NAMALWA (cell line): ENCODE measurements at places on chromosomes 2 and 18.
A peak's percentile ranks its signal among the peaks of the same experiment; 100 is the strongest.

- no peak for DNase-seq
Observed at GRCh38 chr2:210519594-210519993, 36.8 kb upstream of the CPS1 start.

DNA sequence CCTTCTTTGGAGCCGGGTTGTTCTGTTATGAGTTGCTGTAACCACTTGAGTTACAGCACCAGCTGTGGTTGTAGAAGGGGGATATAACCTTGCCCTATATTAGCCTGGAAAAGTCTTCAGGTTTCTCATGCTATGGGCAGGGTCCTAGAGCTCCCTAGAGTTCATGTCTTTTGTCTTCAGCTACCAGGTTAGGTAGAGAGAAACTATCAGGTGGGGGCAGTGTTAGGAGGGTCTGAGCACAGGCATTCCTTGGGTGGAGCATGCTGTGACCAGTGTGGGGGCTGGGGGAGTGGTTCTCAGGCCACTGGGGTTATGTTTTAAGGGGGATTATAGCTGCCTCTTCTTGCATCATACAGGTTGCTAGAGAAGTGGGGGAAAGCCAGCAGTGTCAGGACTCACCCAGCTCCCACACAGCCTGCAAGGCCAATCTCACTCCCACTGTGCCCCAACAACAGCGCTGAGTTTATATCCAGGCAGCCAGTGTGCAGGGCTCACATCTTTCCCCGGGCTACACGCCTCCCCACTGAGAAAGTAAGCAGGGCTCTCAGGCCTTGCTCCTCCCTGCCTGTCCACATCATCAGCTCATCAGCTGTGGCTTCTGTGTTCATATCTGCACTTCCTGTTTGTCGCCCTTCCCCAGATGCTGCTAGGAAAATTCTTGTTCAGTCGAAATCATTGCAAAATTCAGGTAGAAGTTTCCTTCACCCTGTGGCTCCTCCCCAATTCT lies 133.8 kb upstream of the NRXN1 start:
- peak; percentile 51 for DNase-seq

GRCh38 chr2:12502759-12503158 lies 214.0 kb upstream of the TRIB2 start:
- no peak for DNase-seq

DNA sequence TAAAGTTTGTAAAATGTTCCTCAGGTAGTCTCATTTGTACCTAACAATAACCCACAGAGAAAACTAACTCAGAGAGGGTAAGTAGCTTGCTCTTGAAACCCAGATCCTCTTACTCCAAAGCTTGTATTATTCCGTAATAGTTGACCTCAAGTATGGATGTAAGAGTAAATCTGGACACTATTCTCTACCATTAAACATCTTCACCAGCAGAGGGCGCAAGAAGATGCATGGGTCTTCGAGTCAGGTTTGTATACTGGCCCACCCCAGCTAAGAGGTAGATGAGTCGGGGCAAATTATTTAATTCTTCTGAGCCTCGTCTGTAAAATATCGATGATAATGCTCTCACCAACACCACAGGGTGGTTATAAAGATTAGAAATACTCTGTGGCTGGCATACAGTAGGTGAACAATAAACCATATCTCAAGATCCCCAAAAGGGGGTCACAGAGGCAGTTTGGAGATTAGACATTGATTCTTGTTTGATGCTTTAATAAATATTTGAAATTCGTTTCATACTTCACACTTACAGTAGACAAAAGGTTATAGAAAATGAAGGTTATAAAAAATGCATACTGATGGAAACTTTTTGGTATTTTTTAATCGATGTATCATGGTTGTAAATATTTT lies 3.5 kb upstream of the CABLES1 start:
- DNase-seq, result peak; percentile 91

DNA sequence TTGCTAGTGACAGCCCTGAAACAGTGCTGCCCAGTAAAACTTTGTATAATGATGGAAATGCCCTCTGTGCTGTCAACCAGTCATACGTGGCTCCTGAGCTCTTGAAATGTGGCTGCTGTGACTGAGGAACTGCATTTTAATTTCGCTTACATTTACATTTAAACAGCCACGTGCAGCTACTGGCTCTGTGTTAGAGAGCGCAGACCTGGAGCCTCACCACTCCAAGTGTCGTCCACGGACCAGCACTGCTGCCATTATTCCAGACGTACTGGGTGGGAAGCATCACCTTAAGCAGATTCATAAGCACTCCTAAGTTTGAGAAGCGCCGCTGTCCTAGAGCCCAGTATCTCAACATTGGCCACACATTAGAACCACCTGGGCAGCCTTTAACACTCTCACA lies 77.0 kb upstream of the MGAT4A start:
- no peak for DNase-seq

DNA sequence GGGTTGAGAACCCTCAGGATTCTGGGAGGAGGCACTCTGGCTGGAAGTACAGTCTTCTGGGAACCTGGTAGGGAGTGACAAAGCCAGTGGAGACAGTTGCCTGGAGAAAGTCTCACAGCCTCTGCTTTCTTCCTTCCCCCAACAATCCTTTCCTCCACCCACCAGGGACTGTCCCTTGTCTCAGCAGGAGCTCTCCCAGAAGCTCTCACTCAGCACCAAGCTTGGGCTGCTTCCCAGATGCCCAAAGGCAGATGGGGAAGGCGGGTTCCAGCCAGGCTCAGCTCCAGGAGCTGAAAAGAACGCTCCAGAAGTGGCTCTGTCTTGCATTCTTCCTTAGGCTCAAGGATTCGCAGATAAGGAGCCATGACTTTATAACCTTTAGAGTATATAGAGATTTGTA lies 7.6 kb upstream of the NAGK start:
- DNase-seq, result no peak

- no peak for DNase-seq
Observed at GRCh38 chr2:27736031-27736889, 35.3 kb upstream of the MRPL33 start.

DNA sequence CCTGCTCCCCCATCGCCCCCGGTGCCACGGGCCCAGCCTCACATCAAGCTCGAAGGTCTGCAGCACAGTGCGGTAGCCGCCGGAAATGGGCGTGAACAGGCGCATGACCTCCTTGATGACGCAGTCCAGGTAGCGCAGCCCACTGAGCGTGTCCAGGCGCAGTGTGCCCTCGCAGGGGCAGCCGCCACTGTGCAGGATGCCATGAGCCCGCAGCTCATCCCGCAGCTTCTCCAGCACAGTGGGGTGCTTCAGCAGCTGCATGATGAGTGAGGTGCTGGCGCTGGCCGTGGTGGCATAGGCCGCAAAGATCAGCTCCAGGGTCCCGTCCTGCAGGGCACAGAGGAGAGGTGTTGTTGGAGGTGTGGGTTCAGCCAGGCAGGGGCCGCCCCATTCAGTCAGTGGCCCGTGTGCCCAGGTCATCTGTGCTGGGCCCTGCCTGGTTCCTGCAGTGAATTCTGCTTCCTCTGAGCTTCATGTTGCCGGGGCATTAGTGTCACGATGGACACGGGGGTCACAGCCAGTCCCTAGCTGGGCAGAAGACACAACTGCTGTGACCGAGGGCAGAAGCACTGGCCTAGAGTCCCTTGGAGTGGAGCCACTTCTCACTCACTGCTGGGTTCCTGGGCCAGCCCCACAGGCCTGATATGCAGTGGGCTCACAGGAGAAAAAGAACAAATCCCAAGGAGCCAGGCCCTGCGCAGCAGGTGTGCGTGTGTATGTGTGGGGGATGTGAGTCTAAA lies 14.5 kb downstream of the CYP26B1 start:
- no peak for DNase-seq

DNA sequence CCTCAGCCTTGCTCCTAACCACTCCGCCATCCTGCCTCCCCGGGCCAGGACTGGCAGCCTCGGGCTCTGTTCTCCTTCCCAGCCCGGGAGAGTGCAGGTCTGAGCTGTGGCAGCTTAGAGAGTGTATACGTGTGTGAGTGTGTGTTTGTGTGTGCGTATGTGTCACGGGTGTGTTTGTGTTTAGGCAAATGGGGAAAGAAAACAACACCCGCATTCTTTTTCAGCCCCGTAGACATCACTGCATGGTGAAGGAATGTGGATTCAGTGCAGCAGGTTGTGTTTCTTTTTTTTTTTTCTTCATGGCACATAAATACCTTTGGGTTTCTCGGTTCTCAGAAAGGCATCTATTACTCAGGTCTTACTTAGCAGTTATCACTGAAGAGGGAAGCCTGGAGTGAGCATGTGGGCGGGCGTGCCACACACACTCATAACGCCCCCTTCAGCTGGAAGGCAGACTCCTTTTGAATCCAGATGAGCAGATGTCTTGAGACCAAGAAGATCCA lies 44.2 kb downstream of the GLI2 start:
- peak; percentile 2 for DNase-seq

GRCh38 chr2:173104156-173104555 lies 28.5 kb downstream of the MAP3K20 start:
- DNase-seq, result no peak

- DNase-seq, result no peak
Observed at GRCh38 chr18:63987743-63988142, 17.9 kb downstream of the SERPINB8 start.

DNA sequence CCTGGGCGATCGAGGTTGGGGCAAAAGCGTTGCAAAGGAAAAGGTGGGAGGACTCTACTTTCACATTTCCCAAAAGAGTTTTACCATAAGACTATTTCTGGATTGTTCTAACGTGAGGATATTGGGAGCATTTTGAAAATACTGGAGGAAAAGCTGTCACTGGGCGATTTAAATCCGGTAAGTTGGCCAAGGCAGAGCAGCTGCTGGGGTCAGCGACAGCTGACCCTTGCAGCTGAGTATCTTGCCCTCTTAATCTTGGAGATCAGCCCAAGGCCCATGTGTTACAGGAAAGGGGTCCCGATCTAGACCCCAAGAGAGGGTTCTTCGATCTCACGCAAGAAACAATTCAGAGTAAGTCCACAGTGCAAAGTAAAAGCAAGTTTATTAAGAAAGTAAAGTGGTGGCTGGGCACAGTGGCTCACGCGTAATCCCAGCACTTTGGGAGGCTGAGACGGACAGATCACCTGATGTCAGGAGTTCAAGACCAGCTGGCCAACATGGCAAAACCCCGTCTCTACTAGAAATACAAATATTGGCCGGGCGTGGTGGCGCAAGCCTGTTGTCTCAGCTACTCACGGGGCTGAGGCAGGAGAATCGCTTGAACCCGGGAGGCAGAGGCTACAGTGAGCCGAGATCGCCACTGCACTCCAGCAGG lies 964 bp upstream of the ST3GAL5 start:
- DNase-seq, result no peak

DNA sequence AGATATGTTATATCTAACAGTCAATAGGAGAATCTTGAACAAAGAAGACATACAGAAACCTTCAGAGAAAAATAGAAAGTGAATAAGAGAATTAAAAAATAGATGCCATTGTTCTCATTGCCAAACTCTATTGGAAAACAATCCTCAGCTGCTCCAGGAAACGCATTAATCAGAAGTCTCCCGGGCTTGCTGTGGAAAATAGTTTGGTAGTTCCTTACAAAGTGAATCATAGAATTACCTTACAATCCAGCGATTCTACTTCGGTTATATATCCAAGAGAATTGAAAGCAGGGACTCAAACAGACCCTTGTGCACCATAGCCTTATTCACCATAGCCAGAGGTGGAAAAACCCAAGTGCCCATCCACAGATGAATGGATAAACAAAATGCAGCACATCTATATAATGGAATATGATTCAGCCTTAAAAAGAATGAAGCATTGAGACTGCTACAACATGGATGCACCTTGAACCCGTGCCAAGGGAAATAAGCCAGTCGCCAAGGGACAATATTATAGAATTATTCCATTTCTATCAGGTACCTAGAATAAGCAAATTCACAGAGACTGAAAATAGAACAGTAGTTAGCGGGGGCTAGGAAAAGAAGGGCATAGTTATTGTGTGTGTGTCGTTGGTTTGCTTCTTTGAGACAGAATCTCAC lies 21.9 kb upstream of the CHRNA1 start:
- no peak for DNase-seq

DNA sequence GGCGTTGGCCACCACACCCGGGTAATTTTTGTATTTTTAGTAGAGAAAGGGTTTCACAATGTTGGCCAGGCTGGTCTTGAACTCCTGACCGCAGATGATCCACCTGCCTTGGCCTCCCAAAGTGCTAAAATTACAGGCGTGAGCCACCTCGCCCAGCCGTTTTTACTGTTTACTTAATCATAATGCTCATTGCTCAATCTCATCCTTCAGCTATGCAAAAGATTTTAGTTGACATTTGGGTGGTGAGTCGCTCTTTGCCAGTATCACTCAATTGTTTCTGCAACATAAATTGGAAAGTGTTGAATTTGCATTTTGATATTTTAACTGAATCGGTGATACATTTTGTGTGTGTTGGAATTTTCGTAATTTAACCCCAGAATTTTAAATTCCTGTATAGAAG lies 7.8 kb upstream of the ZNF532 start:
- no peak for DNase-seq

GRCh38 chr2:171524018-171524401 lies 1.7 kb downstream of the CYBRD1 start:
- no peak for DNase-seq

DNA sequence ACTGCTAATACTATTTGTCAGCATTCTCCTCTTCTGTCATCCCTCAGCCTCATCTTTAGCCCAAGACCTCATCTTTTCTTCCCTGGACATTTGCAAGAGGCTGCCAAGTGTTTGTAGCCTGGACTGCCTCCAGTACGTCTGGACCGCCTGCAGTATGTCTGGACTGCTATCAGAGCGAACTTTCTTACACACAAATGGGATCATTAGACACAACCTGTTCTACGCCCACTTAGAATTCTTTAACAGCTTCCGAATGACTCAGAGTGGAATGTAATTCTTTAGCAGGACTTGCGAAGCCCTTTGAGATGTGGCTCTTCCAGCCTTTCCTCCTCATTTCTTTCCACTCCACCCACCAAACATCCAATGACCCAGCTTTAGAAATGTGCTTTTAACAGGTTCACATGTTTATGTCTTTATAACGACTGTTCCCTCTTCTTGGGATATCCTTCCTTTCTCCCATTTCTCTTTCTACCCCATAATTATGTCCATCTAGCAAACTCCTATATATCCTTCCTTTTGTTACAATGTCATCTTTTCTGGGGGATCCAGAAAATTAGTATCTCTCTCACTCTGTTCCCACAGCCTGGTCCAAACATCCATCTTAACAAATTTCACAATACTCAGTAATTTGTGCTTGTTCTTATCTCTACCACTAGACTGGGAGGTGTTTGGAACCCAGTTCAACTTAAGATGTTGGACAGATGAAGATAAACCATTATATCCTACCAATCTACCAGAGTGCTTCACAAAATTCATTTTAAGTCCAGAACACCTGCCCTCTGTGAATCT lies 171.3 kb upstream of the PGAP1 start:
- DNase-seq, result no peak

DNA sequence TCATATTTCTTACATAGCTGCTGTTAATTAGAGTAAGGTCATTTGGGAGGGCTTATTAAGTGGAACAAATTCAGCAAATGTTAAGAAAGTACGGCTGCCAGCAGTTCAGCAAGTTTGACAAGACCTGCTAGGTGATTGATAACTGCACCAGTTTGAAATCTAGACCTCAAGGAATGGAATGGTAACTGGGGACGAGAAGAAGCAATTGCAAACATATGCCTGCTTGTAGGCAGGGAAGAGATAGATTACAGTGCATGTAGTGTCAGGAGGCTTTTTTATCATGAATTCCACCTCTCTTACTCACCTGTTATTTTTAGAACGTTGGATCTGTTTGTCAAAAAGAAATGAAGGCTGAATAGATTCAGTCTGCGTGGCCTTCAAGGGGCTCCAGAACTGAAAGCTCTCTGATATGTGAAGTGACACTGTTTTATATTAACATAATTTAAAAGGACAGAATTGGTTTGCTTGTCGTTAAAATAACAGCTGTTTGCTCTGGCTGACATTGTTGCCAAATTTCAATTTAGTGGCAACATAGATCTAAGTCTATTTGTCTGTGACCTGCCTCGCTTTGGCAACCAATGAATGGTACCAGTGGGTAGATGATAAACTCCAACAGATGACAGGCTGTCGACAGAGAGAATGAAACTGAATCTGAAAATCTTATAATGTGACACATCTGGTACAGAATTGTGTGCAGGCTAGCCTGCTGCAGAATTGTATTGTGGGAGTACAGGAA lies 199.3 kb downstream of the ZNF407 start:
- peak; percentile 11 for DNase-seq
